NCI-H2227 treated with DMSO at 0.1 percent for 48 hours (cell line): ENCODE measurements at places on chromosomes 2 and 18.

GRCh38 chr2:56464613-56465012 lies 280.8 kb downstream of the CCDC85A start:
- no peak for DNase-seq

GRCh38 chr2:200121931-200122330 lies 166.5 kb downstream of the MAIP1 start:
- no peak for DNase-seq

DNA sequence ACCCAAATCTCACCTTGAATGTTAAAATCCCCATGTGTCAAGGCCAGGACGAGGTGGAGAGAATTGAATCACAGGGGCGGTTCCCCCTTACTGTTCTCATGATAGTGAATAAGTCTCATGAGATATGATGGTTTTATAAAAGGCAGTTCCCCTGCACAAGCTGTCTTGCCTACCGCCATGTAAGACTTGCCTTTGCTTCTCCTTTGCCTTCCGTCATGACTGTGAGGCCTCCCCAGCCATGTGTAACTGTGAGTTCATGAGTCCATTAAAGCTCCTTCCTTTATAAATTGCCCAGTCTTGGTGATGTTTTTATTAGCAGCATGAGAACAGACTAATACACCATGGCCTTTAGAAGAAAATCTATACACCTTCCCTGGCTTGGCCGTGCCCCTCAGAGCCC lies 7.4 kb upstream of the MBP start:
- DNase-seq: no peak

DNA sequence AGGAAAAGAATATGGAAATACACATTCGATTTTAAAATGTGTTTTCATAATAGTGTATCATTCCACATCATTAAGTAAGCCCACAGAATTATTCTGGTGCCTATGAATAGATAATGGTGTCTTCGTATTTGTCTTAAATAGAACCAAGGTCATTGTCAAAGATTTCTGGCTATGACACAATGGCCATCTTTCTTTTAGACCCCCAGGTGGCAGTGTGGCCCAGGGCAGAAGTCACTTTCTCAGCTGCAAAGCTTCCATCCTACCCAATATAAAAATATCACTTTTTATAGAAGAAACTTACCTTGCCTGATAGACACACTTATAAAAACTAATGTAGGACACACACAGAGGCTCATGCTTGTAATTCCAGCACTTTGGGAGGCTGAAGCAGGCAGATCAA lies 57.5 kb downstream of the ZRANB3 start:
- no peak for DNase-seq

DNA sequence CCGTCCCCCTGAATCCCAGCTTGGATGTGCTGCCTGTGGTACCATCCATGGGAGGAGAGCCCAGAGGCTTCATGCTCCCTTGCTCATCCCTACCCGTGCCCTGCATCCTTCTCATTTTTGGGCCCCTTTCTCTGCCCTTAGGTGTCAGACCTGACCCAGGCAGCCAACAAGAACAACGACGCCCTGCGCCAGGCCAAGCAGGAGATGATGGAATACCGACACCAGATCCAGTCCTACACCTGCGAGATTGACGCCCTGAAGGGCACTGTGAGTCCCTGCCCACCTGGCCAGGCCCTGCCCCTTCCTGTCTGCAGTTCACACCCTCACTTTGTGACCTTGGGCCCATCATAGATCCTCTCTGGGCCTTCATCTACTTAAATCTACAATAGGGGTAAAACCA lies 2.5 kb downstream of the DES start:
- no peak for DNase-seq

DNA sequence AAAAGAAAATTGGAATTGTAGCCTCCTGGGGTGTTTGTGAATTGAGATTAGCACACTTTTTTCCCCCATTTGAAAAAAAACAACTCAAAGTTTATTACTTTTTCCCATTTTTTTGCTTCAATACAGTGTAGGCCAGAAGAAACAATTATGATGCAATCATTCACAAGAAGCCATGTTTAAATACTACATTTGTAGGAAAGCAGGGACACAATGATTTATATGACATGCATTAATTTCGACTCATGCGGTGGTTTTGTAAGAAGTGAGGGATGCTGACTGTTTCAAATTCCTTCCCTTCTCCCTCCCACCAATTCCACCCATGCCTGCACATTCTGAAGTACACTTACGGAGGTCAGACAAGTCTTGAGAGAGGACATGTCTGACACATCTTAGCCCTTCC lies 774.2 kb upstream of the FSHR start:
- DNase-seq: no peak

GRCh38 chr2:209451209-209451834 lies 27.5 kb downstream of the MAP2 start:
- no peak for DNase-seq

- DNase-seq: no peak
These were observed 4.0 kb upstream of the LYG2 start for GRCh38 chr2:99259465-99259864.
